Right ventricle myocardium superior (tissue), 1 donor: ENCODE measurements at places on chromosomes 16 and 17.
A peak's percentile ranks its signal among the peaks of the same experiment; 100 is the strongest.

GRCh38 chr17:56358651-56359050, 205.4 kb downstream of the ANKFN1 start:
- DNase-seq = no peak

DNA sequence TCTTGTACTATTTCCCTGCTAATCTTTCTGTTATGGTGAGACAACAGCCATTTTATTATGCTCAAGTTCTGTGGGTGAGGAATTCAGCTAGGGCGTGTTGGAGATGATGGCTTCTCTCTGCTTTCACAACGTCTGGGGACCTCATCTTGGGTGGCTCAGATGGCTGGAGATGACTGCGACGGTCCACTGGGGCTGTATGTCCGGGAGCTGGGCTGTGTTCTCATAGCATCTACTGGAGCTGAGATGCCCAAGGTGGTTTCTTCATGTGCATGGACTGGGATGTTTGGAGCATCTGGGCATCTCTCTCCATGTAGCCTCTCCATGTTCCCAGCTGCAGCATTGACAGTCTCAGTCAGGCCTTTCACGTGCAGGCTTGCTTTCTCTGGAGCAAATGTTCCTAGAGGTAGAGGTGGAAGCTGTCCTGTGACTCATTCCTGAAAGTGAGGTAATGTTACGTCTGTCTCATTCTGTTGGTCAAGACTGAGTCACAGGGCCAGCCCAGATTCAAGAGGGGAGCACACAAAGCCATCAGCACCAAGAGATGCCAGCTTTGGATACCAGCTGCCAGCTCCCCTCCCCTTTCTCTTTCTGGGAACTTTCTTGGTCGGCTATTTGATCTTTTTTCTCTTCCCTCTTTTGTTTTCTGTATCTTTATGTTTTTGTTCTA, 96.2 kb downstream of the RAP1GAP2 start:
- no peak for DNase-seq

GRCh38 chr17:76191896-76192295, 48.4 kb downstream of the RNF157 start:
- DNase-seq = no peak

DNA sequence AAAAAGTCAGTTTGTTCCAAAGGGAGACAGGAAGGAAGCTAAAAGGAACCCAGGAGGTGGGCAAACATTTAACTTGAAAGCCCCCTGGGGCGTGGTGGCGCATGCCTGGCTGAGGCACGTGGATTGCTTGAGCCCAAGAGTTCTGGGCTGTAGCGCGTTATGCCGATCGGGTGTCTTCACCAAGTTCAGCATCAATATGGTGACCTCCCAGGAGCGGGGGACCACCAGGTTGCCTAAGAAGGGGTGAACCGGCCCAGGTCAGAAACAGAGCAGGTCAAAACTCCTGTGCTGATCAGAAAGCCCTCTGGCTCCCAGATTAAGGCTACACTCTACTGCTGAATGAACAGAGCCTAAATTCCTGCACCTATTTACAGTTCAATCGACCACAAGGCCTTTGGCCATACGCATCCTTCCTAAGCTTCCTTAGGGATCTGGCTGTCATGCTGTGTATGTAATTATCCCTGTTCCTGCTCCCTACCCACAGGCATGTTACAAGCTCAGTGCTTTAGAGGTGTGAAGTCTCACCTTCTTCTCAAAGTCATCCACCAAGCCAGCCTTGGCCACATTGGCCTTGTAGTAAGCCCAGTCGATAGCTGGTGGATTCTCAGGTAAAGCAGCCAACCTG, 5.0 kb downstream of the ATP5PD start:
- no peak for DNase-seq

GRCh38 chr17:1755252-1755826, 6.5 kb upstream of the SERPINF1 start:
- DNase-seq = no peak

DNA sequence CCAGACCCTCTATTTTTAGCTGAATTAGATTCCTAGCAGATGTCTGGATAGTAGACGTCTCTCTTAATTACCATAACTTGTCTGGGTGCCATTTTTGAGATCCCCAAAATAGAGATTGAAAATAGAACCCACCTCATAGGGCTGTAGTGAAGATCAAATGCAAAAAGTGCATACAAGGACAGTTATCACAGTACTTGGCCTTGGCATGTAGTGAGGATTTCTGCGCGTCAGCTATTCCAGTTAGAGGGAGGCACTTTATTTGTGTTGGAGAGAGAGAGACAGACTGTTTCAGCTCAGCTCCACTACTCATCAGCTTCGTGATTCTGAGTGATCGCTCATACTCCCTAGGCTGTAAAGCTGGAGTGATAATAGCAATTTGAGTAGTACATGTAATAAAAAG, 59.6 kb upstream of the CDH13 start:
- no peak for DNase-seq

DNA sequence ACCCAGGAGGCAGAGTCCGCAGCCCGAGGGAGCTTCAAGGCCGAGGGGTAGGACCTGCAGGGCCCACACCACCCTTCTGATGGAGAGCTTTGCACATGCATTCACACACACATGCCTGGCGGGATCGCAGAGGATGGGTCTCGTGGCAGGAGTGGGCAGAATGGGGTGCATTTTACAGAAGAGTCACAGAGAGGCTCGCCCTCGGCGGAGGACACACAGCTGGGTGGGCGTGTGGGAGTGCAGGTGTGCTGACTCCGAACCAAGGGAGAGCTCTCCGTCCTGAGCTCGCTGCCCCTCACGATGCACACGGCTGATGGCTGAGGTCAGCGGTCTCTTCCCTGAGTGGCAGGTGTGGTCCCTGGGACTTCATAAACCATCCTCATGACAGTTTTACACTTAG, 96.8 kb upstream of the CBX4 start:
- no peak for DNase-seq

- DNase-seq = no peak
Measured at GRCh38 chr16:3849751-3850543, 30.6 kb downstream of the CREBBP start.

DNA sequence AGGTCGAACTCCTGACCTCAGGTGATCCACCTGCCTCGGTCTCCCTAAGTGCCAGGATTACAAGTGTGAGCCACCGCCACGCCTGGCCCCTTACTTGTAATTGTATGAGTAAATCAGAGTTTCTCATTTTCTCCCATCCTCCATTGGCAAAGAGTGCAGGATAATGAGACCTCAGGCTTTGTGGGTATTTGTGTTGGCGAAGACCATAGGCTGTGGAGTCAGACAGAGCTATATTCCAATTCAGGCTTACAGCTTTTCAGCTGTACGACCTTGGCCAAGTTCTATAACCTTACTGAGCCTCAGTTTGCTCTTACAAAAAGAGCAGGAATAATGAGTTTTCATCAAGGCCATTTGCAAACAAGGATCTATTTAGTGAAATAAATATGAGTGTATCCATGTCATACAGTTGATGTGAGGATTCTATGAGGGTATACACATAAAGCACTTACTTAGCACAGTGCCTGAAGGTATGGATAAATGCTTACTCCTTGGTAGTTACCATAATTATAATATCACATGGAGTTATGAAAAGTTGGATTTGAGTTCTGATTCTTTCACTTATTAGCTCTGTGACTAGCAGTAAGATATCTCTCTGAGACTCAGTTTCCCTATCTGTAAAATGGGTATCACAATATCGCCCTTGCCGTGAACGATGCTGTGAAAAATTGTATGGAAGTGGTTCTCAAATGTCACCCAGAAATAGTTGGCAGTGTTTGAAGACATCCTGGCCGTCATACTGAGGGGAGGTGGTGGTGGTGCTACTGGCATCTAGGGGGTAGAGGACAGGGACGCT, 25.6 kb upstream of the CPPED1 start:
- no peak for DNase-seq

DNA sequence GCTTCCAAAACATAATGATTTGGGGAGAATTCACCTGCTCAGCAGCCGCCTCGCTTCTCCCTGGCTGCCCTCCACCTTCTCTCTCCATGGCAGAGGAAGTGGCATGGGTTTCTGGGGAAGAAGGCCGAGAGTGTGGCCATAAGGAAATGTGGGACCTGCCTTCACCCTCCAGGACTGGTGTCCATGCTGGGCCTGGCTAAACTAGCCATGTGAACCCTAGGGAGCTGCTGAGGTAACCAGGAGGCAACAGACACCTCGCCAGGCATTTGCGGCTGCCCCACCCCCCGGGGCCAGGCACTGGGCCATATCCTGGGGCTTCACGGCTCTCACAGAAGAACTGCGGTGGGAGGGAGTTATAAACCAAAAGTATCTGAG, 9.9 kb upstream of the CMTM4 start:
- no peak for DNase-seq

DNA sequence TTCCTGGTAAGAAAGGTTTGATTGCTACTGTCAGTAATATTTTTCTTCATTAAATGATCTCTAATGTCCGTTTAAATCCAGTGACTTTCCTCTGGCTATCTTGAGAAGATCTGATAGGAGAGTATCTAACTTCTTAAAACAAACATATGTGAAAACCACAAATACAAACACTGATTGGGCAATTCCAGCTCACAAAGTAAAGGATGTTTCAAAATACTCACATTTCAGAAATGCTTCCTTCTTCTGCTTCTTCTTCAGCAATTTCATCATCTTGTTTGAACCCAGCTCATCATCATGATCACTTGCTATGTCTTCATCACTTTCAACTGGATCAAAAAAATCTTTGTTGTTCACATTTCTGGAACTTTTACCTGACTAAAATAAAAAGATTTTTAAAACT, 64.3 kb upstream of the RBL2 start:
- no peak for DNase-seq

- peak; percentile 89 for DNase-seq
Measured at GRCh38 chr17:75872434-75873351, 5.7 kb downstream of the TRIM47 start.

- DNase-seq = no peak
Measured at GRCh38 chr17:59783221-59784047, 76.0 kb downstream of the VMP1 start.

GRCh38 chr17:6603744-6604325, 36.7 kb downstream of the KIAA0753 start:
- no peak for DNase-seq

- DNase-seq = no peak
Measured at GRCh38 chr17:63658366-63658765, 36.1 kb downstream of the MAP3K3 start.

GRCh38 chr16:75570396-75571065, 4.4 kb downstream of the GABARAPL2 start:
- no peak for DNase-seq

DNA sequence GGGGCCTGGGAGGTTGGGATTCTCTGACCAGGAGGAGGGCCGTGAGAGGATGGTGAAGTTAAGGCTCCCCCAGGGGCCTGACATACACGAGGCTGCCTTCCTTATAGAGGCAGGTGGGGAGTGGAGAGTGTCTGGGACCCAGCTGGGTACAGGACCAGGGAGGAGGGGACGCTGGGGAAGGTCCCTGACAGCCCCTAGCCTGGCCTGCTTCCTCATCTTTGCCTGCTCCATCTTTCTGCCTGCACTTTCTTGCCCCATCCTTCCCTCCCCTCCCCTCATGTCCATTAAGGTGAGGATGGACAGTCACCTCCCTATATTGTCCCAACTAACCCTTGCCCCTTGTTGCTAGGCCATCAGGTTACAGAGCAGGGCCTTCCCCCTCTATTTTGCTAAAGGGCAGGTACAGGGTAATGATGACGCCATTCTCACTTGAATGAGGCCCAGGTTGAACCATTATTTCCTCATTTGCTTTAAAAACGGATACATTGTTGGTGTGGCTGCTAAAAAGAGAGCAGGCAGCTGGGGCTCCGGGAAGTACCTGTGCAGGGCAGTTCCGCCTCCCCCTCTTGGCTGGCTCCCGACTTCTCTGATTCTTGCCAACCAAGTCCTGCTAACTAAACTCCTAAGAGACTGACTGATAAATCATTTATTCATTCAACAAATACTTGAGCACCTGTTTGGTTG, 1.3 kb downstream of the C17orf99 start:
- DNase-seq = no peak

DNA sequence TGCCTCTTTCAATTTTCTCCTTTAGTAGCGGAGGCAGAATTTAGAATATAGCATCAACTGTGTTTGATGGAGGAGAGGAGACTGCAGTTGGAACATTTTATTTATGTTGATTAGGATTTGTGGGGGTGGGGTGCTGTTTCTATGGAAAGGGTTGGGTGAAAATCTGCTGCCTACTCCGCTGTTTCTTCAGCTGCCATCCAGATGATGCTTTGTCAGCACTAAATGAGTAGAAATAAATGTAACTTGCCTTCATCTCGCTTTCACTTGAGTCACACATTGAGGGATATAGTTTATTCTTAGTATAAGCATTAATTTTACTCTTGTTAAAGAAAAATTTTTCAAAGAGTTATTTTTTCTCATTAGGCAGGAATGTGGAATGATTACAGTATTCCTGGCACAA, 42.1 kb downstream of the ABHD15 start:
- no peak for DNase-seq

GRCh38 chr16:49830873-49831272, 25.0 kb downstream of the ZNF423 start:
- no peak for DNase-seq

DNA sequence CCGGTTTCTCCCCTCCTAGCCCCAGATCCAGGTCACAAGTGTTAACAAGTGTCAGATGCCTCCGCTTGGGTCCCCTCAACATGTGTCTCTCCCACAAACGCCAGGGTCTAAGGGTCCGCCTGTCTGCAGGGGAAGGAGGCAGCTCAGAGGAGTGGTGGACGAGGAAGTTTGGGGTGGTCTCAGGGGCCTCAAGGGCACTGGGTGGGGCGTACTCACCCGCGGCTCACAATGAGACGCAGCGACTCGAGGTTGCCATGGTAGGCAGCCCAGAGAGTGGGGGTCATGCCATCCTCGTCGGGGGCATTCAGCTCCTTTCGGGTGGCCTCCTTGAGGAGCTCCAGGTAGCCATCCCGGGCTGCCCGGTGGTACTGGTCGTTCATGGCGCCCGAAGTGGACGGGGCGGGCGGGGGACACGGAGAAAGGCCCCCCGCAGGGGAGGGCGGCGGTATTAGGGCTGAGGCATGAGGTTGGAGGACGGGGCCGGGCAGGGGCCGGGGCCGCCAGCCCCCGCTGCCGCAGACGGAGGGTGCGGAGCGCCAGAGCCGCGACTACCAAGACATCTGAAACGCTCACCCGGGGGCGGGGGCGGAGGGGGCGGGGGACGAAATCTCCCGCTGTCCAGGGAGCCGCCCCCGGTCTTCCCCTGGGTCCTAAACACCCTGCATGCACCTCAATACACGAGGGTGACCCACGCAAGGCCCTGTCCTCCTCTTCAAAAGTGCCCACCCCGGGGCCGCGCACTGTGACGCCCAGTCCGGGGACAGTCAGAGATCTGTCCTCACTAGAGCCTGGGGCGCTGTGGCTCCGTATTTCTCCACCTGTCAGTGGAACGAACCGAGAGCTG, at the start of gene USH1G:
TSS of gene USH1G (minus strand) at position 562 of the 844 bp plus-strand sequence. CDS start at position 380, 182 bp downstream.
- DNase-seq = no peak
